ENCODE measurements at places on chromosomes 3 and 15.

DNA sequence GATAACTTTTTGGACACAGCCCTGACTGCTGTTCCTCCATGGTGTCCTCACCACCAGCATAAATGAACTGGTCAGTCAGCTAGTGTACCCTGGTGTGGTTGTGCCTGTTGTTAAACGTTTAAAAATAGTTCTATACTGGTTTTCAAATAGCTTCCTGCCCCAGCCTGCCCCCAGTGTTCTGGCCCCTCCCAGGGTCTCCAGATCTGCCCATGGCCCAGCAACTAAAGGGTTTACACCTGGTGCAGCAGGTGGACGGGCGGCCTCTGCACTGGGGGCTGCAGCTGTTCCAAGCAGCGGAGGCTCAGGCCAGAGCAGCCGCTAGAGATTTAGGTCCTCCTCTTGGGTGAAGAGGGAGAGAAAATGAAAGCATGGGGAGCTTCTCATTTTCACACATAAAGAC, 6.1 kb upstream of the NR2E3 start:
- no peak for DNase-seq

- DNase-seq = no peak
Measured at GRCh38 chr3:117595615-117596014, 886.0 kb downstream of the TUSC7 start.

DNA sequence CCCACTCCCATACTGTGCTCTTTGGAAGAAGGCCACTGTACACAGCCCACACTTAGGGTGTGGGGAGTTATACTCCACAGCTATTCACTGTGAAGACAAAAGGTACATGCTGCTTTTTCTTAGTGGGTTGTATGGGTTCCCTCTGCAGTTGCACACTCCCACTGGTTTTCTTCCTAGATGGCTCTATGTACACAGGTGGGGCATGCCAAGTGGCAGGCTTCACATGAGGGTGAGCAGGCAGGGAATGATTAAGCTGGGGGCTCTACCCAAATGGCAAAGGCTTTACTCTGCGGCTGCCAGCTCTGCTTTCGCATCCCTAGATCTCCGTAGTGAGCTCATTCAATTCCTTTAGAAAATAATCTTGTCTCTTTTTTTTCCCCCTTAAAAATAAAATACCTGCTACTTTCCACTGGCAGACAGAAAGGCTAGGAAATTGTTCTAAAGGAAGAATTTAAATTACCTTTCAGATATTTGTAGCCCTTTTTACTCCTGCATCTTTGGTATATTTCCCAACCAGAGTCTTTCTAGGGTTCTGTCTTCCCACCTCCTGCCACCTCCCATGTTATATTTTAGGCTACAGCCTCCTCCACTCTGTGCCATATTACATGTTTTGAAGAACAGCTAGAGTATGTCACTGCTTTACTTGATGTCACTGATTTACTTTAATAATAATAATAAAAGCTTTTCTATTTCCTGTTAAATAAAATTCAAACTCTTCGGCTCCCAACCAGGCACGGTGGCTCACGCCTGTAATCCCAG, 8.2 kb downstream of the LARP6 start:
- no peak for DNase-seq

GRCh38 chr3:50378024-50378423, 18.7 kb upstream of the TMEM115 start:
- DNase-seq = no peak

- DNase-seq = no peak
Measured at GRCh38 chr3:197425485-197426120, 127.2 kb upstream of the DLG1 start.

Measured in central memory CD4-positive, alpha-beta T cell (primary cell).